CD4-positive, alpha-beta T cell treated with Interleukin-4 for 1 hour (primary cell): ENCODE measurements at places on chromosomes 5 and 9.

GRCh38 chr9:27400334-27400880 lies 103.5 kb upstream of the EQTN start:
- no peak for DNase-seq

DNA sequence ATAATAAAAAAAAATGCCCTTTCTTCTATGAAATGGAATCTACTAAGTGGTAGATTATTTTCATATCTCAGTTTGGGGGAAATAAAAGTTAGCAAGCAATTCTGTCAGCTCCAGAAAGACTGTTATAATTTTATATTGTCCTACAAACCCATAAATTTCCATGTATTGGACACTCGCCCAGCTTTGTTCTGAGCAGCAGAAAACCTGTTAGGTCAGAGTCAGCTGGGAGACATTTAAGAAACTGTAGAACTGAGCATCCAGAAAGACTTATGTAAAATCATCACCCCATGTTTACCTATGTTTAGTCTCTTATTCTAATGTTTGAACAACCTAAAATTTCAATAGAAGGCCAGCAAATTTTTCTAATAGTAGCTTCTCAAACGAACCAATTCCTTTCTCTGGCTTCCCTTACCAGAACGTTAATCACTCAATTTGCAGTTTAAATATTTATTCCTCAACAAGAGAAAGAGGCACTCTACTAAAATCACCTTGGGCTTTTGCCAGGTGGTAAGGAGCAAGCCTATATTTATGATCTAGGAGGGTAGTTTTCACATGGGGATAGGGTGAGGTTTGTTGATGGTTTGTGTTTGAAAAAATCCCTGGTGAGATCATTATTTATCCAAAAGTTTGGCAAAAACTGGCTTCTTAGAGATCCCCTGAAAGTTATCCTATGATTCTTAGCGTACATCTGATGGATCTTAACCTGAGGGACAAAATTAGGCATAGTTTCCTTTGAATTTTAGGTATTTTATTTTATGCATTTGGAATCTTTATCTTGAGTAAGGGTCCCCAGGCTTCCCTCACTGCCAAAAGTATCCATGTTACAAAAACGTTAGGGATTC lies 34.4 kb downstream of the MACROH2A1 start:
- DNase-seq: no peak

GRCh38 chr9:96482476-96482875 lies 32.5 kb downstream of the HABP4 start:
- no peak for DNase-seq

DNA sequence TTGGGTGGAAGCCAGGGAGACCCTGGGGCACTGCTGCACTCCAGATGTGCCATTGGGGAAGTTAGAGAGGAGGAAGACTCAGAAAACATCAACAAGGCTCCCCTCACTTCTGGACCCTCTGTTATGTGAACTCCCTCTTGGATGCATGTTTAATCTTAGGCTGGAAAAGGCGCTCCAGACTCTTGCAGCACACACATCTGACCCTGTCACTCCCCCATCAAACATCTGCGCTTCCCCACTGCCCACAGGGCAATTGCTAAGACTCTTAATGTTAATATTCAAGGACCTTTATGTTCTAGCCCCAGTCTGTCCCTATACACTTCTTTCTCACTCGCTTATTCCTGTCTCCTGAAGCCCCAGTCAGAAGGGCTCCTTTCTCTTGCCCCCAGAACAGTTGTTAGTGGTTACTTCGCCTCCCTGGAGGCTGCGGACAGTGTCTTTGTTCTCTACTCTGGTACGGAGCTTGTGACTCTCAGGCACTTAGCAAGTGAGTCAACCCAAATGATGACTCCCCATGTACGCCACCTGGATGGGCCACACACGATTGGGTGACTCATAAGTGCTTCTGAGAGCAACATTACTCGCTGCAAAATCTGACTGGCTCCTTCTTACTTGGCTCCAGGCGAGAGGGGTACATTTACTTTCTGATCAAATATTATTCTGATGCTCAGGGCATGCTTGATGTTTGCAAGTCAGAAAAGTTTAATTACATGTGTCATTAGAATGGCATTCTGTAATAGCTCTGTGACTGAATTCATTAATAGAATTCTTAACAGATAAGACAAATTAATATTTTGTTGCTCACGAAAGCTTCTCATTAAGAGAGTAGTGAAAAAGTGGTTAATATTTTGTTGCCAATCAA lies 193.6 kb downstream of the HSPA4 start:
- DNase-seq: no peak

DNA sequence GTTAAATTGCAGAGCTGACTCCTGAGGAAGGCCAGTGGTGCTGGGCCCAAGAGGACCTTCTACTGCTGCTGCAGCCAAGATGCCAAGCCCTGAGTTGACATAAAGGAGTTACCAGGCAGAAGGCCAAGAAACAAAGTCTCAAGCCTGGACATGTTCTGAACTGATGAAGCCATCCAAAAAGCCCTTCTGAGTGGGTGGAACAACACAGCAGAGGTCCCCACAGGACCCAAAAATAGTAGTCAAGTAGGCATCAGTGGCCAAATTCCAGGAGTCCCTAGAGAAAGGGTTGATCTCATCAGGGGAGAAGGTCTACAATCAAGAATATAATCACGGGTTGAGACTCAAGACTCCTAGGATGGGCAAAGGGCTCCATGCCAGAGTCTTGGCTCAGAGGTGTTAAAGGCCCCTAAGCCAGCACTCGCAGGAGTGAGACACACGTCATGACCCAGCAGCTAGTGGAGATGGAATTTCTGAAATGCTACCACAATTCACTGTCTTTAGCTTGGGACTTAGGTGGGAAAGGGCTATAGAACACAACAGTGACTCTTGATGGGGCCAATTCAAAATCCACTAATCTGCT lies 119.7 kb downstream of the FANCC start:
- DNase-seq: no peak

GRCh38 chr9:33437898-33438297 lies 9.5 kb downstream of the AQP3 start:
- no peak for DNase-seq

- no peak for DNase-seq
These were observed 78.6 kb downstream of the ANXA1 start for GRCh38 chr9:73230251-73230650.

DNA sequence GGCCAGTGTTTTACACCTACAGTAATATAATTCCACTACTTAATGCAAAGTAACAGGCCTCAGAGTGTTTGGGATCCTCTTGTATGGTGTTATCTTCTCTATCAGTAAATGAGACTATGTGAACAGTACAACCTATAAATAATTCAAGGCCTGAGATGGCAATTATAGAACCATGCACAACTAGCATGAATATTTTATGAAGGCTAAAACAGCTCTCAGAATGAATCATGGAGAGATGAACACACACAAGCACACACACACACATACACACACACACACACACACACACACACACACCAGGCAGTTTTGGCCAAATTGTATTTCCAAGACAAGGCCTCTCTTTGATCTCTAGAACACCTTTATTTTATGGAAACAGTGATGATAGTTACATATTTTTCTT lies 224.9 kb downstream of the EBF1 start:
- no peak for DNase-seq

DNA sequence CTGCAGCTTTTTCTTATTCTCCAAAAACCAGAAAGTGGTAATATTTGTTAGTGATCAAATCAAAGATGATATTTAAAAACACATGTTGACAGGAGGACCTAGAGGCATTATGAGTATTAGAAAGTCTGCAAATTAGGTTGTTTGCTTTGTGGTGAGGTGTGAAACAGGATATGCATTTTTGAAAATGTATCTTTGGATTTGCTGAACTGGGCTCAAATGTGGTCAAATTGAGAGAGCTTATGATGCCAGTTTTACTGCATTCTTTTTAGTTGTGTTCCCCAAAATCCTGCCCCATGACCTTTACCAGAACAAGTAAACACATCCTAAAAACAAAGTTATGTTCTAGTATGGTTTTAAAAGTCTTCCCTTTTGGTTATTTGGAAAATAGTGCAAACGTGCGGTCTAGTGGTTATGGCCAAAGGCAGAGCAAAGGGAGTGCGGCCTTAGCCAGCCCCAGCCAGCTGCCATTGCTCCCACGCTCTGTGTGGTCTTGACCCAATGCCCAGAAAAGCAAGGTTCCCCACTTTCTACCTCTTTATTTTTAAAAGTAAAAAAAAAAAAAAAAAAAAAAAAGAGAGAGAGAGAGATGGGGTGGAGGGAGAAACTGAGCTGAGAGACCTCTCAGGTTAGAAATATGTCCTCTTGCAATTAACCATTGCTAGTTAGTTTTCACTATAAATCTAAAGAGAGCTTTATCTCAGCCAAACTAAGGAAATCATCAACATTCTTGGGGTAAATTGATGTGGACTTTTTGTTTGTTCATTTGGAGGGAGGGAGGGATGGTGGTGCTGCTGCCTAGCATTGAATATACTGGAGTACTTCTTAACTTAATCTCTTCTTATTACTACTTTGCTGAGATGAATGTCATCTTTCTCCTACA lies 176.6 kb downstream of the ARHGAP26 start:
- DNase-seq: no peak

- DNase-seq: peak; percentile 47
These were observed 59.1 kb upstream of the IER5L start for GRCh38 chr9:129237164-129237611.

DNA sequence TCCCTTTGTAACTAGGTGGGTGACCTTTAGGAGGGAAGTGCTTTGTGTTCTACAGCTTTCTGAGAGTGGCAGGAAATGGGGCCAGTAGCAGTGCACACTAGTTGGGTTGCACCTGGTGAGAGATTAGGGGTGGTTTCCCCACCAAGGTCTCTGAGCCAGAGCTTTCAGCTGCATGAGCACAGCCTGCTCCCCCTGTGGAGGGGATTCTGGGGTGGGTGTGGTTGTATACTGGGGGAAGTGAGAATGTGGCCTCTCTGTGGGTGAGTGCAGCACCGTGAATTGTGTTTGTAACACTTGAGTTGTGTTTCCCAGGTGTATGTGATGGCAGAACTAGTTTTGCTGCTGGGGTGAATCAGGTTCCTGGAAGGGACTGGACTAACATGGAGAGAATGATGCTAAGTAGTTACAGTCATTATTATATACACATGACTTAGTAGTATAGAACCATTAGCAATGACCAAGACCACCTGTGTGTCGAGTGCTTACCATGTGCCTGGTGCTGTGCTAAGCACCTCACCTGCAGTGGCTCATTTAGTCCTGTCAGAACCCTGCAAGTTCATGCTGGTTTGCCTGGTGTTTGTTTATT lies 11.8 kb upstream of the CXXC5 start:
- peak; percentile 77 for DNase-seq

DNA sequence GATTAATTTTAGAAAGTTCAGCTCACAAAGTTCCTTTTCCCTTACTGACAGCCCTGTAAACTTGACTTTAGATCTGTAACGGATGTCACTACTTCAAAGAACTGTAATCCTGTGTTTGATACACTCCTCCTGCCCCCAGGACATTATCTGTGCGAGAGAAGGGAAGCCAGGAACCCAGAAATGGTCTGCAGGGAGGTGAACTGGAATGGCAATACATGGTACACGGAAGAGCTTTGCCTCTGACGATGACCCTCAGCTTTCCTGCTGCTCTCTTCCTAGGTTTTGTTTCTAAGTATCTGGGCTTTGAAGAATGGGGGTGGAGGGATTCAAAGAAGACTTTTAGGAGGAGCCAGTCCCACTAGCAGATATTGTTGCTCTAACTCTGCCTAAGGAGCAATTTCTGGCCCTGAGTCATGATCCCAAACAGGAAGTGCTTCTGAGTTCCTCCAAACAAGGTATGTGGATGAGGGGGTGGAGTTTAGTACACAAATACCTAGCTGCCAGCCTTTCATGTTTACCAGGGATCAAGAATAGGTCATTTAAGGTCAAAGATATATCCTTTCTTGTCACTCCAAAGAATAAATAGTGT lies 43.4 kb upstream of the TMC1 start:
- no peak for DNase-seq
